AG09319 (cell line): ENCODE measurements at places on chromosomes 5 and 9.

DNA sequence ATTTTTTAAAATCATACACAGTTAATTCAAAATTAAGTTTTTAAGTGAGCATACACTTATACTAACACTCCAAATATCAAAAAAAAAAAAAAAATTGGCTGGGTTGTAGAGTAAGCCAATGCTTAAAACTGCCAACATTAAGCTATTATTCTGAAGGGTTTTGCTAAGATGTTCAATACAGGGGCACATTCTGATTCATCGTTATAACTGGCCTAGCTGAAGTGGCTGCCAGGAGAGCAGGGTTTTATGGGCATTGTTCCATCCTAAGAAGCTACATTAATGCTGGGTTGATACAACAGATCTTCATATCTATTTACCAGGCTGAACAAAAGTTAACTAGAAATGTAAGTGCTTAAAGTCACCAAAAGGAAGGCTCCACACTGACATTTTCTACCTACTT lies 13.4 kb downstream of the ELAVL2 start:
- DNase-seq, result no peak

DNA sequence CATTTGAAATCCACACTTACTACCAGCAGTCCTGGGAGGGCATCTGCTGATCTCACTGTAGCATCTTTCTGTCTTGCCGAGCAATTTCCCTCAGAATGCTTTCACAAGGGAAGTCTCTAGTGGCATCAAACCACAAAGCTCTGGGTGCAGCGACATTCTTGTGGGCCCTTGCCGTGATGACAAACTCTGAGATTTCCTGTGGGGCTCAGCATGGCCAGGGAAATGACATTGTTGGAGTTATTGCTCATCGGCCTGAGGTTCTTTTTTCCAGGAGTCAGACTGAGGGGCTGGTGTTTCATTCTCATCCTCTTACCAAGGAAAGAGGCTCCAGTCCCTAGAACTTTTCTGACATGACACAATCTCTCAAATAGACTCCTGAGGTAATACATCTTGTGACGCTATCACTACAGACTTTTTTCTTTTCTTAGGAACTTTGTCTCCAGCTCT lies 51.4 kb downstream of the PFDN1 start:
- no peak for DNase-seq

DNA sequence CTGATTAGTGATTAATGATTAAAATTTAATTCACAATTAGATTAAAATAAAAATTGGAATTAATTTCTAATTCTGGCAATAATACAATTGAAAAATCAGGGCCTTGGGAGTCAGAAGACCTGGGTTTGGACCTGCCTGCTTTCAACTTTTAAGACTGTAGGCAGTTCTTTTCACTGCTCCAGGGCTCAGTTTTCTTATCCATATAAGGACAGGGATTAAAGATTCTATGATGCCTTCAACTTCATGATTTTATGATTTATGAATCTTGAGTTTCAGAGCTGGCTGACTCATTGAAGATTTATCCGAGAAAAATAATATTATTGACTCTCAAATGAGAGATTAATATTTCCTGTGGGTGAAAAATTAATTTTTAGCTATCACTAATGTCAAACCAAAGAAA lies 208.6 kb upstream of the ANKH start:
- DNase-seq, result no peak

GRCh38 chr5:67879620-67880510 lies 335.7 kb upstream of the PIK3R1 start:
- no peak for DNase-seq
